ENCODE measurements at places on chromosomes 12 and 14.

DNA sequence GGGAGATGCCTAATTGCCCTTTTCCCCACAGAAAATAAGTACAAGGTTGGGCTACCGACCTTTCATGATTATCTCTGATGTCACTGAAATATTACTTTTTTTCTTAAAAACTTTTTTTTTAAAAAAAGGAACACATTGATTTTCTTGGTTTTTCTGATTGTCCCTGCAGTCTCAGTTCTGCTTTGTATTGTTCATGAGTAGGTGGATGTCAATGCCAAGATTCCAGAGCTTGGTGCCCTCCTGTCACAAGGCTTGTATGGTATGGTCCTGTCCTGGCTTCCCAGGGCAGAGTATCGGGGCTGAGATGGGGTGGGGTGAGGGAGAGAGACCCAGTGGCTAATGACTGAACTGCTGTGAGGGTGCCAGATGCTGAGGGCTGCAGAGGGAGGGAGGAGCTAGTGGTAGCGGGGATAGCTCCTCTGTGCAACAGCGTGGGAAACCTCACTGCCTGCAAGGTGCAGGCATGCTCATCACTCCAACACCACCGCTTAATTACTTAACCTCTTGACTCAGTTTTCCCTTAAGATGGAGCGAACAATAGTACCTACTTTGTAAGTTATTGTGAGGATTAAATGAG lies 4.4 kb upstream of the CTDSP2 start:
- no peak for DNase-seq

DNA sequence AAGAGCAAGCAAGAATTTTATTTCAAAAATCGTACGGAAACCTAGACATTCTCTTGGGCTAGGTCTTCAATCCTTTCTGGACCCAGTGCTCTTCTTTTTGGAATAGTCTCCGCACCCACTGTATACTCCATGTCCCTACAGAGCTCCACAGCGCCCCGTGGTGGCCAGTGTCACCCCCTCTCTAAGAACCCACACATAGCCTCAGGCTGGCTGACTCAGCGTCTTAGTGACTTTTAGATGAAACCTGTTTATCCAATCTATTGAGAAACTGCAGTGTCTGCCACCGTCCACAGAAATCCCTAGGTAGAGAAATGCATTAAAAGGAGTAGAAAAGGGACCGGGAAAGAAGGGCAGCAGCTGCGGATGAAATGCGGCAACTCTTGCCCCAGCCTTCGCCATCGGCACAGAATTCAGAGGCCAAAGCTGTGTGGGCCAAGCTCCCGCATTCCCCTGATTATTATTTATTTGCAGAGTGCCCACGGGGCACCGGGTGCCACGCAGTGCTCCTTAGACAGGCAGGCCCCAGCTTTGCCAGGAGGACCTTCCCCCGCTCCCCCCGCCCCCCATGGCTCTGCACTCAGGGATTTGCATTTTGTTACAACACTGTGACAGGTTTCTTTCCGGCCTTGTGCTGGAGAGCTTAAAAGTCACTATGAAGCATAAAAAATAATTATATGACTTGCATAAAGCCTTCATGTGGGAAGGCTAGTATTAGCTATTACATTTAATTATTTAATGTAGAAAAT lies 170.1 kb upstream of the FKBP4 start:
- DNase-seq = peak; percentile 49

GRCh38 chr14:50524060-50524459 lies 8.3 kb downstream of the MAP4K5 start:
- no peak for DNase-seq

GRCh38 chr14:67602995-67603545 lies 3.0 kb upstream of the PIGH start:
- no peak for DNase-seq

GRCh38 chr12:2183556-2184541 lies 131.1 kb downstream of the CACNA1C start:
- peak; percentile 5 for DNase-seq

GRCh38 chr12:116406529-116406928 lies 129.0 kb upstream of the MED13L start:
- peak; percentile 37 for DNase-seq

DNA sequence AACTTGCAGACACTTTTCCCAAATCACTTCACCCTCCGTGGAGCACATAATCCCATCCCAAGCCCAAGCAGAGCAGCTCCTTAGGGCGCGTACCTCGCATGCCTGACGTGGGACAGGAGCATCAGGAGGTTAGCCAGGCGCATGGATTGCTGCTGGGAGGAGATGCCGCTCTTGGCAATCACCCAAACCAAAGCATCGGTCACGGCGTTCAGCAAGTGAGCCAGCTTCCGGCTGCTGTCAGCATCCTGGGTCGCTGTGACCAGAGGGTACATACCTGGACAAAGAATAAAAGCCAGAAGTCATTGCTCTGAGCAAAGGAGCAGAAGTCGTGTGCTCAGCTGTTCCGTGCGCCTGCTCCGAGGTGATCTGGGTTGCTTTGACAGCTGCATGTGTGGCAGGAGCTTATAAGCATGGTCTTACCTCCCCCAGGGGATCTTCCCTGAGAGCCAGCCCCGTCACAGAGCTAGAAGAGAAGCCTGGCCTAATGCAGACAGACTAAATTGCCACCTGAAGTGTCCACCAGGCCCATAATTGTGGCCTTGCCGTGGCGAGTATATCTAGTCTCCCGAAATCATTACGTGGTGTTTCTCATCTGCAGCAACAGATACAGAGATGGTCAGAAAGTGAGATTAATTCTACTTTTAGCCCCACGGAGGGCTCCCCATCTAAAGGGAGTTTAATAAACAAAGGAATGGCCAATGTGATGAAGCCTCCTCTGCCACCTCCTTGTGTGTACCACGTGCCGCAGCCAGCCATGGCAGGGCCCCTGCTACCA lies 59.1 kb downstream of the ESR2 start:
- DNase-seq = no peak

DNA sequence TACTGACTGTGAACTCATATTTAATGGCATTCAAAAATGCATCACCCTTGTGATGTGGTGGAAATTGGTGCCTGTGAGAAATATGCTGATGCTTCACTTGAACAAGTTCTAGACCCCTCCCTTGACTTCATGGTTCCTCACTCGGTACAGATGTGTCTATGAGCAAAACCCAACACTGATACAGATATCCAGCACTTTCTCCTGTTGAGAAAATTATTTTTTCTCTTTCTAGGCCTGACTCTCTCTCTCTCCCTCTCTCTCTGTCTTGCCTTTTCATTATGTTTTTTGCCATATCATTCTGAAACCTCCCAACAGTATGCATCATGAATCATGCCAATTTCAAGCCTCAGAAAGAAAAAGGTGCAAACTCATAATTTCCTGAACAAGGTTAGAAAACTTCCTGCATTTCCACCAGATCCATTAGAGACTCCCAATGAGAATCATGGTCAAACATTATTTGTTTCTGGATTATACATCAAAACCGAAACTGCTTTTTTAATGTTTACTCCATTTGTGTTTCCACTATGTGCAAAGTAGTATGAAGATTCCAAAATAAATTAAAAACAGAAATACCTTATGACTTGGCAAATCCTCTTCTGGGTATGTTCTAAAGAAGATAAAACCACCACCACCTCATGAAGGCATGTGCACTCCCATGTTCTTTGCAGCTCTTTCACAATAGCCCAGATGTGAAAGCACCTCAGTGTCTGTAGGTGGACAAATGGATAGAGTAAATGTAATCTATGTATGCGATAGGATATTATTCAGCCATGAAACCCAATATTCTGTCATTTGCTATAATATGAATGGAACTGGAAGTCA lies 543.6 kb downstream of the TMEM121 start:
- no peak for DNase-seq

- DNase-seq = no peak
These were observed 961 bp downstream of the CMAS start for GRCh38 chr12:22046968-22047390.

DNA sequence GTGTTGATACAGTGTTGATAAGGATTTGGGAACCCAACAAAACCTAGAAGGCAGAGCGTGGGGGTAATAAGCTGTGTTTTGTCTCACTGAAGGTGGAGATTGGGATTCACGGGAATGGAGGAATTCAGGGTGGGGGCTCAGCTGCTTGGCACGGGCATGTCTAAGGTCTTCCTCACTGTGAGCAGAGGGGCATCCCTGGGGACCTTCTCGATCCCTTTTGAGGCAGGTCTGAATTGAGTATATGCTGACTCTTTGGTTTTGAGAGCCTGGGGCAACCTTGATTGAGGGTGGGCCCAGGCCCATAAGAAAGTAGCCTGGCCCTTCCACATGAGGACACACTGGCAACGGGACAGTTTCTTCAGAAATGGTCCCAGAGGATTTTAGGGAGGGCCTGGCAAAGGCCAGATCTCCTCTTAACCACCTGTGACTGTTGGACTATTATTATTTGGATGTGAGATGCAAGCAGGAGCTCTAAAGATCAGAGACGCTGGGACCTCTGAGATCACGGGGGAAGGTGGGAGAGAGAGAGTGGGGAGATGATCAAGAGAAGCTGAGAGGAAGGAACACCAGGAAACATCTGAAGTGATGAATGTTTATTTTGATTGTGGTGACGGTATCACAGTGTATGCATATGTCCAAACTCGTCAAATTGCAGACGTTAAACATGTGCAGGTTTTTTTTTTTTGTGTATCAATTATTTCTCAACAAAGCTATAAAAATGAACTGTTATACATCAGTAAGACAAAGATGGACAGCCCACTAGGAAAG lies 48.4 kb downstream of the SMIM41 start:
- DNase-seq = no peak

DNA sequence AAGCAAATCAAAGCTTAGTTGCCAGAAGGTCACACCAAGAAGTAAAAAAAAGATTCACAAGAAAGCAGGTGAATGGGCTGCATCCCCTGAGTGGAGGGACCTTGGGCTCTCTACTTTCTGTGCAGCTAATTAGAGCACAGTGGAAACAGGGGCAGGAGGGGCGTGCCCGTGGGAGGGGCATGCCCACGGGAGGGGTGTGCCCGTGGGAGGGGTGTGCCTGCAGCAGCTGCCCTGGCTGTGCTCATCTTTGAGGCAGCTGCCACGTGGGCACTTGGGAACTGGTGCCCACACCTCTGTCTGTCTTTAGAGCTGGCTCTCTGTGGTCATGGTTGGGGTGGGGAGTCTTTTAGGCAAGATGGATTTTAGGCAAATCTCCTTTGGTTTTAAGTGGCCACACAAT lies 60.0 kb downstream of the EML1 start:
- no peak for DNase-seq

DNA sequence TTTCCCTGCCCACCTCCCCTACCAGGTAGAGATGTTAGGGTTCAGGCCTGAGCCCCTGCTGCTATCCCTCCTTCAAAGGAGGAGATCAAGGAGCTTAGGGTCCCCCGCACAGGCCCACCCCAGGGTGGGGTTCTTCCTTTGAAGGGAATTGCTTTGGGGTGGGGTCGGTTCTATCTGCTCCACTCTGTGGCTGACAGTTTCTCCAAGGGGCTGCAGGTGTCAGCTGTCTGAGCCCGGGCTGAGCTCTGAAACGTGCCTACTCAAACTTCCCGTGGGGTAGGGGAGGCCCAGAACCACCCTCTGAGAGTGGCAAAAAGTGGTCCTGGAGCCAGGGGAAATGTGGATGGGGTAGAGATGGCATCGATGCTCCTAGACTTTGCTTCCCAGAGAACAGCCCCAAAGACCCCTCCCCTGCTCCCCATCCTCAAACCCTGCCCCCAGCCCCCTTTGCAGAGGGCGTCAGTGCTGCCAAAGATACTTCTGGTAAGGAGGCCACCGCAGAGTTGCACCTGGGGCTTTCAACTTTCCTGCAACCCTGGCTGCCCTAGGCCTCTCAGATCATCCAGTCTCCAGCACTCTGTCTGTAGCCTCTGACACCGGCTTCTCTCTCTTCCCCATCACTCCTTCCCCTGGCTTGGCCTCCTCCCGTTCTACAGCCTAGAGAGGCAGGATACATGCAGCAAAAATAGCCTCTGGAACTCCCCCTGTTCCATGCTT lies 6.3 kb upstream of the CD4 start:
- DNase-seq = no peak

- peak; percentile 50 for DNase-seq
These were observed 43.1 kb upstream of the DICER1 start for GRCh38 chr14:95200404-95200803.

DNA sequence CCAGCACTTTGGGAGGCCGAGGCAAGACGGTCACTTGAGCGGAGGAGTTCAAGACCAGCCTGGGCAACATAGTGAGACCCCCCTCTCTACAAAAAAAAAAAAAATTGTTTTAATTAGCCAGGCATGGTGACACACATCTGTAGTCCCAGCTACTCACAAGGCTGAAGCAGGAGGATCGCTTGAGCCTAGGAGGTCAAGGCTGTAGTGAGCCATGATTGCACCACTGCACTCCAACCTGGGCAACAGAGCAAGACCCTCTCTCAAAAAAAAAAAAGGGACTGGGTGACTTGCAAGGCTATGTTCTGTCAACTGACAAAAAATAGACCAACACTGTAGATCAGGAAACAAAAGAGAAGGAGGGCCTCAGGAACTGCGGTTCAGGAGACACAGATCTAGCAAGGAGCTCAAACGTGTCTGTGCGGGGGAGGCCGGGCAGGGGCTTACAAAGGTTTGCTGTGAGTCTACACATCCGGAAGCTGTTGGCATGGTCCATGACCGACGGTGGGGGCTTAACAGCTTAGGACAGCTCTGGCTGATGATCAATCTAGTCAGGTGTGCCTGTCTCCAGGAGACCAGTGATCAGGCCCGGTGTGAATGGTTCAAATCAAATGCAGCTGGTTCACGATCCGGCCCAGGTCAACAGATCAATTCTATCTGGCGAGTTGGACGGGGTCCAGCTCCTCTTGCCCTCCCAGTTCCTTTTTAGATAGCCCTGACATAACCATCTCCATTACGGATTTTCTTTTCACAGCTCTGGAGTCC lies 31.7 kb upstream of the INF2 start:
- DNase-seq = peak; percentile 10

- DNase-seq = no peak
These were observed 4.8 kb downstream of the DGKA start for GRCh38 chr12:55935738-55936151.

DNA sequence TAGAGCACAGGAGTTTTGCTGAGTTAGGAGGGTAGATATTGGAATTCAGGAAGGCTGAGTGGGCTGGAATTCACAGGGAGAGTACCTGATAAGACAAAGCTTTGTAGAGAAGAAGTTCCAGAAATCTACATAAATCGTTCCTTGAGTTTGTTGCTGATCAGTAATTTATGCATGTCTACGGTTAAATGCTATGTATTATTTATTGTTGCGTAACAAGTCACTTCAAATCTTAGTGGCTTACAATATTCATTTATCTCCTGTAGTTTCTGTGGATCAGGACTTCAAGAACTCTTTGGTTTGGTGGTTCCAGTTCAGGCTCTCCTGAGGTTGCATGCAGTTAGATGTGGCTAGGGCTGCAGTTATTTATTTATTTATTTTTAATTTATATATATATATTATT lies 7.8 kb downstream of the PUS7L start:
- DNase-seq = no peak
